ENCODE measurements at places on chromosomes 6 and 20.

- no peak for DNase-seq
These were observed 18.5 kb upstream of the ARMC12 start for GRCh38 chr6:35718375-35718736.

DNA sequence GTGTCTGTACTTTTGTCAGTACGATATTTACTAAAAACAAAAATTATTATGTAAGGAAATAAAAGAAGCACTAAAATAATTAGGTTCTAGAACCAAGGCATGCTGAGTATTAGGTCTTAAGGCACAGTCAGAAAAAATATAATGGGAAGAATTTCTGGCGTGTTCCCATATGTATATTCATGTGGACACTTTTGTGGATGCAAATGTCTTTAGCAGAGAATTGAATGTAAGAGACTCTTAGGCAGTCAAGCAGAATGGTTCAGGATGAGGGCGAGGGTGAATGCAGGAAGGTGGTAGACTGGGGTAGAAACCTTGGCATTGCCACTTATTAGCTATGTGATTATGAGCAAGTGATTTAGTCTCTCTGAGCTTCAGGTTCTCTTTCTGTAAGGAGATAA, 71.5 kb downstream of the SASH1 start:
- DNase-seq = no peak

GRCh38 chr6:169454204-169454871, 200.7 kb upstream of the THBS2 start:
- no peak for DNase-seq

DNA sequence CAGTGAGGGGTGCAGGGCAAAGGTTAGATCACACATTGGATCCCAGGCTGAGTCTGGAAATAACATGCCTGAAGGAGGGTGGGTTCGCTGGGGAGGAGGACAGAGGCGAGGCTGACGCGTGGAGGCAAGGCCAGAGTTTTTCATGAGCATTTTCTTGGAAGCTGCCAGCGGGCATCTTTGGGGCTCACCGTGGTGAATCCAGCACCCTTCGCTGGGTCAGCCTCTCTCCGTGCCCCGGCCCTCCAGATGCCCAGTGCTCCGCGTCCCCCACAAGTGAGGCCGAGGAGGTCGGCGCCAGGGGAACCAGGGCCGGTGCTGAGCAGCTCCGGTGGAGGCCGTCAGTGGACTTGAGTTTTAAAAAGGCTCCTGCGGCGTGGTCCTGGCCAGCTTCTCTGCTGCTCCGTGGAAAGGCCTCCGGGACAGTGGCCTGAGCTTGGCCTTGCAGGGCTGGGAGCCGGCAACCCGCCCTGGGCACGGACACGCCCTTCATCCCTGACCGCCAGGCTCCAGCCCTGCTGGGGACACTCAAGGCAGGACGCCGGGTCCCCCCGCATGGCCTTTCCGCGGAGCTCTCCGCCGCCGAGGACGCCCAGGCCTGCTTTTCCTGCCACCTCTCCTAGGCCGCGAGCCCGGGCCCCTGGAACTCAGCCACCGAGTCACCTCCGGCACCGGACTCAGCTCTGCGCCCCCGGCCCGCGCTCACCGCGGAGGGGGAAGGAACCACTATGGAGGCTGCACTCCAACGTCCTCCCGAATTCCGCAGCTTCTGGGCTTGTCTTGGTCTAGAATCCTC, 114.3 kb downstream of the THBS2 start:
- DNase-seq = no peak

- no peak for DNase-seq
These were observed 26.7 kb upstream of the SRC start for GRCh38 chr20:37319151-37319671.

GRCh38 chr20:8709627-8710026, 359.3 kb upstream of the PLCB4 start:
- no peak for DNase-seq

DNA sequence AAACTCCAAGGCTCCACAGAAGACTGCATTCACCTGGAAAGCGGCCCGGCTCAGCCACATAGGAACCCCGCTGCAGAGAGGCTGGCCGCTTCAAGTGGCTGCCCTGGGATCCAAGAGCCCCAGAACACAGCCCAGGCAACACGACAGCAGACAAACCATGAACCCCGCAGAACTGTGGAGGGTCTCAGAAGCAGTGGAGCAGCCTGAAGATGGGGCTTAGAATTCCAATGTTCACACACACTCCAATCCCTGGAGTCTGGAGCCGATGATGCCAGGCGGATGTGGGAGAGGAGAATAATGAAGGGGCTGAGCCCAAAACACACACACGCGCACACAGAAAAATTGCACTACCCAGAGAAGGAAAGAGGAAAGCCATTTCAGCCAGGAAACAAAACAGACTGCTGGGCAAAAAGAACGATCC, 52.4 kb downstream of the NINL start:
- no peak for DNase-seq
